ENCODE measurements at places on chromosomes 12 and 14. TPM values are rescaled to one million over a fixed set of nuclear protein-coding genes. Genes with fewer than 3 reads are reported as not detected.

DNA sequence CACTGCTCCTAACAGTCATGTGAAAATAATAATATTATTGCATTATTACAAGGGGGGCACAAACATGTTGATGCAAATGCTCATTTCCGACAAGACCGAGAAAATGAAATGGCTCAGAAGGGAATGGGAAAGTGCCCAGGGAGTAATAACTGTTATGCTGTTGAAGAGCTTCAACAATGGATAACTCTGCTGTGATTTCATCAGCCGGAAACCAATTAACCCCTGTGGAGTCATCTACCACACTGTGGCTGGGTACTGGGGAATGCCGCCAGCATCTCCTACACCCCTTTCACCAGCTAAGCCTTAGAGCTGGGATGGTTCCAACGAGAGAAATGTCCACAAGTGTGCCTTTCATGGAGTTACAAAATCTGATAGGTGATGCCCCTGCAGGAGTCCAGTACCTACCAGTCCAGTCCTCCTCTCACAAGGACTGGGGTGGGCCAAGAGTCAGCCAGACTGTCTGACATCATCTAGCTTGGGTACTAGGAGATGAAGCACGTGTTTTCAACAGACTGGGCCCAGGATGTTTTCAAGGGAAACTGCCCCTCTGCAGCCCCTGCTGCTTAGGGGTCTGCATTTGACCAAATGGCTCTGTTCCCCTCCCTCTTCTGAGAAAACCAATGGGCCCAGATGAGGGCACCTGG is 509.3 kb upstream of the CCDC196 start:
- H3K4me1 ChIP-seq = peaks cover 4% of the 10 kb centered on the region
- H3K36me3 ChIP-seq = no peaks in the 10 kb centered on the region
- no peak overlapping the region for H3K27ac ChIP-seq
- no peak for DNase-seq
- no peak overlapping the region for H3K4me3 ChIP-seq
- H3K27me3 ChIP-seq = no peaks in the 10 kb centered on the region

DNA sequence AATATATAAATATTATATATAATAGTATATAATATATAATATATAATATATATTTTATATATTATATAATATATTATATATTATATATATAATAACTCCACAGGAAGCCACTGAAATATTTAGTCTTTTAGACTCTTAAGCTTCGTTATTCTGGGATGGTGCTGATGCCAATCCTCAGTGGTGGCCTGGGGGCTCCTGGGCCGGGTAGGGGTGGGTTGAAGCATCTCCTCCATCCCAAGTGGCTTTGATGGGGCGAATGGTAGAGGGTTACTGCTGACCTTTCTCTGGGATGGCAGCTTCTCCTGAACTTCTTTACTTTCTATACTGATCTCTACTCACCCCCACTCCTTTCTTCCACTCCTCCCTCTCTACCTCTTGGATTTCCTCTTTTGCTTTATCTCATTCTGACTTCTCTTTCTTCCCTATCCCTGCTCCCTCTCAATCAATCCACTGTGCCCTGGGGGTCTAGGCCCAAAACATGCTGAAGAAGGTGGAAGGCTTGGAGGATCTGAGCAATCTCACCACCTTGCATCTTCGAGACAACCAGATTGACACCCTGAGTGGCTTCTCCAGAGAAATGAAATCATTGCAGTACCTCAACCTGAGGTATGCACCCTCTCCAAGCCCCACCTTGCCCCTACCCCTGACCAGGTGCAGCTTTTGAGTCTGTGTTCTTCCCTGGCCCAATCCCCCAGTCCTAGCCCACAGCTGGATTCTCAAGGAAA is 4.8 kb upstream of the ENO2 start:
- no peaks in the 10 kb centered on the region for H3K36me3 ChIP-seq
- no peak overlapping the region for H3K27ac ChIP-seq
- no peak for DNase-seq
- no peaks in the 10 kb centered on the region for H3K27me3 ChIP-seq
- no peak overlapping the region for H3K4me3 ChIP-seq

- H3K27me3 ChIP-seq = no peaks in the 10 kb centered on the region
- no peak overlapping the region for H3K4me3 ChIP-seq
- H3K4me1 ChIP-seq = no peaks in the 10 kb centered on the region
- DNase-seq = no peak
- peaks cover 56% of the 10 kb centered on the region for H3K36me3 ChIP-seq
- no peak overlapping the region for H3K27ac ChIP-seq
Measured at GRCh38 chr12:104991565-104992128, 5.5 kb downstream of the NOPCHAP1 start.

GRCh38 chr14:48970943-48971342 is 615.2 kb downstream of the RPS29 start:
- H3K27me3 ChIP-seq = no peaks in the 10 kb centered on the region
- no peak overlapping the region for H3K4me3 ChIP-seq
- no peak overlapping the region for H3K27ac ChIP-seq
- H3K36me3 ChIP-seq = no peaks in the 10 kb centered on the region
- DNase-seq = peak; percentile 2

DNA sequence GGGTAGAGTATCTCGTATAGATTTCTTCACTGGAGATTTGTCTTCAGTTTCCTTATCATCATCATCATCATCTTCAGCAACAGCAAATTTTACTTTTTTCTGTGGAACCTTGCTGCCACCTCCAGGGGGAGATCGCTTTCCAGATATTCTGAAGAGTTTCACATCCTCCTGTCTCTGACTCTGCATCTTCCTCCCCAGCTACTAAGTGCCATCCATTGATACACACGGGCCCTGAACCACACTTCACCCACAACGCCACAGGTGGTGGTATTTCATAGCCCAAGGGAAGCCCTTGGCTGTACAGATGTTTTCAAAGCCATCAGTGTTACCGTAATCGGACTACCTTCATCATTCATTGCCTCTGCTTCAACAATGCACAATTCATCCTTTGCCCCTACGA is 82.2 kb downstream of the PPP2R5C start:
- H3K4me1 ChIP-seq = peaks cover 61% of the 10 kb centered on the region
- no peaks in the 10 kb centered on the region for H3K27me3 ChIP-seq
- H3K4me3 ChIP-seq = no peak overlapping the region
- no peak for DNase-seq
- H3K27ac ChIP-seq = peak overlapping the region; percentile 89
- H3K36me3 ChIP-seq = peaks cover 18% of the 10 kb centered on the region

DNA sequence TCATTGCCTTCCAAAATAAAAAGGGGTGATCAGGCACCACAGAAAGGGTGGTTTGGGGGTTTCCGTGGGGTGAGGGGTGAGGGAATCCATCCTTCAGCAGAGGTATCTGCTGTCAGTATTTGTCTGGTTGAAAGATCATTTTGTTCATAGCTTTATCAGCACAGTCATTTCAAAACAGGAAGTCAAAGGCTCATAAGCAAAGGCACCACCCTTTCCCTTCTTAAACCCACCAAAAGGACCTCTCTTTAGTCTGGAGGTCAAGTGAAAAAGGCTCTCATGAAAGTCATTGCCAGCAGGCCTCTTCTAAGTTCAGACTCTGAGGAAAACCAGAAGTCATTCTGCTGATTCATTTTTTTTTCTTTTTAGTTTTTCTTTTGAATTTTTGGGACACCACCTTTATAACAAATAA is 6.2 kb downstream of the CHST11 start:
- no peak for DNase-seq
- peaks cover 14% of the 10 kb centered on the region for H3K4me1 ChIP-seq
- H3K36me3 ChIP-seq = no peaks in the 10 kb centered on the region
- no peak overlapping the region for H3K27ac ChIP-seq

DNA sequence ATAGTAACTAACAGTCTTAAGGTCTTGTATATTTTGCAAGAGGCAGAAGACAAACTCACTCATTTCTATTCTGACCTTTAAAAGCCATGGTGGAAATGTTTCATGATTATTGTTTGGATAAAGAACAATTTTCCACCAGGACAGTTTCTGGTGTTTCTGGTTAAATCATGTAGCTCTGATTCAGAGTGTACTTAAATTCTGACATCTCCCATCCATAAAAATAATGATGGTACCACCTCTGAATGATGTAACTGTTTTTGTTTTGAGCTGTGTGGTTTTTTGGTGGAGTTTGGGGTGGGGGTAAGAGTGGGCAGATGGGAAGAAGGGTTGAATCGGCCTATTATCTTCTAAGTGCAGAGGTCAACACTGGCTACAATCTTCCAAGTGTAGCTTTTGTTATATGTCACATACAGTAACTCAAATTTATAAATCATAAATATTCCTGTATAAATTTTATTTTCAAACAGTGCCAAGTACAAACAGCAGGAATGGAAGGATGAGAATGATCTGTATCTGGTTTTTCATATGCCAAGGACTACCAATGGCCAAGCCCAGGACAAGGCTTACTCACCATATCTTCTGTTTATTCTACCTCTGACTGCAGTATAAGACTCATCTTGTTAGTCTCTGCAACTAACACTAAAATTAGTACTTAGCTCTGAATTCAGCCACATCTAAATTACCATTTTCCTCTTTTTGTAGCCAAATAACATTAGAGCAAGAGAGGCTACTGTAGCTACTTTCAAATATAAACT is 108.7 kb downstream of the BCAT1 start:
- H3K27me3 ChIP-seq = no peaks in the 10 kb centered on the region
- H3K4me1 ChIP-seq = peaks cover 18% of the 10 kb centered on the region
- peaks cover 19% of the 10 kb centered on the region for H3K36me3 ChIP-seq
- no peak overlapping the region for H3K4me3 ChIP-seq
- no peak overlapping the region for H3K27ac ChIP-seq

DNA sequence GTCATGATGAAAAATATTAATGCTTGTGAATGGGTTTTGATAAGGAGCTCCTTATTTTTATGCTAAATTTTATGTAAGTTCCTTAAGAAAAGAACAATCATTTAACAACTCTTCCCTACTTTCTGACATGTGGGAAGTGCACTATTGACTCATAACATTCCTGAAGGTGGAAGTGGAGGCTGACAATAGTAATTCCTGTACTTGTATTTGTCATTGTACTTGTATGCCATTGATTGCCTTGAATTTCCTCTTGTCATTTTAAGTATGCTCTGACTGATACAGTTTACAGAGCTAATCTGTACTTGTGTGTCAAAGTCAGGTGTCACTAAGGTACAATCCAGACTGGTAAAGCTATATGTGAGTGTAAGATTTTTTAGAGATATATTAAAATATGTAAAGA is 440.0 kb downstream of the SLC16A7 start:
- H3K4me1 ChIP-seq = no peaks in the 10 kb centered on the region
- H3K27ac ChIP-seq = no peak overlapping the region
- no peak overlapping the region for H3K4me3 ChIP-seq
- H3K36me3 ChIP-seq = no peaks in the 10 kb centered on the region
- H3K27me3 ChIP-seq = no peaks in the 10 kb centered on the region

GRCh38 chr12:116146386-116146785 is 131.1 kb downstream of the MED13L start:
- H3K27ac ChIP-seq = no peak overlapping the region
- H3K27me3 ChIP-seq = no peaks in the 10 kb centered on the region
- no peak for DNase-seq
- H3K4me1 ChIP-seq = peaks cover 38% of the 10 kb centered on the region
- H3K4me3 ChIP-seq = no peak overlapping the region

GRCh38 chr12:50387487-50387886 is 8.9 kb downstream of the FAM186A start:
- peak overlapping the region; percentile 22 for H3K27ac ChIP-seq
- H3K4me1 ChIP-seq = no peaks in the 10 kb centered on the region
- no peak overlapping the region for H3K4me3 ChIP-seq
- DNase-seq = no peak

- no peak overlapping the region for H3K4me3 ChIP-seq
- no peak for DNase-seq
- H3K27me3 ChIP-seq = no peaks in the 10 kb centered on the region
- H3K36me3 ChIP-seq = no peaks in the 10 kb centered on the region
- peaks cover 9% of the 10 kb centered on the region for H3K4me1 ChIP-seq
Measured at GRCh38 chr14:97185186-97185585, 388.0 kb downstream of the VRK1 start.

DNA sequence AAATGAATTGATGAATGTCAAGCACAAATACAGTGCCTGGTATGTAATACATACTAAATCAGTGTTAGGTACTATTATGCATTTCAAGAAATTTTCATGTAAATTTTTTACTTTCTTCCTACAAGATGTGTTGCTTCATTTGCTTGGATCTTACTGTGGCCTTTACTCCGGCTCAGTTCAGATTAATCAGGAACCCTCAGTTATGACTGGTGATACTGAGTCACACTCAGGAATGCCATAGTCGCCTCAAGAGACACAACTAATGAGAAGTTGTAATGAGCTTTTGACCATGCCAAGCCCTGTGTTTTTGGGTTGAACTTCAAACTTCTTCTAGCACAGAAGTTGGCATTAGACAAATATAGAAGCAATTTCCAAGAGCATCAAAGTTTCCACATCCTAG is 96.0 kb downstream of the TGFB3 start:
- H3K27me3 ChIP-seq = no peaks in the 10 kb centered on the region
- peaks cover 6% of the 10 kb centered on the region for H3K4me1 ChIP-seq
- no peaks in the 10 kb centered on the region for H3K36me3 ChIP-seq
- DNase-seq = no peak

GRCh38 chr12:97404543-97404942 is 58.1 kb upstream of the RMST start:
- no peaks in the 10 kb centered on the region for H3K4me1 ChIP-seq
- H3K4me3 ChIP-seq = no peak overlapping the region
- H3K36me3 ChIP-seq = no peaks in the 10 kb centered on the region
- no peaks in the 10 kb centered on the region for H3K27me3 ChIP-seq

DNA sequence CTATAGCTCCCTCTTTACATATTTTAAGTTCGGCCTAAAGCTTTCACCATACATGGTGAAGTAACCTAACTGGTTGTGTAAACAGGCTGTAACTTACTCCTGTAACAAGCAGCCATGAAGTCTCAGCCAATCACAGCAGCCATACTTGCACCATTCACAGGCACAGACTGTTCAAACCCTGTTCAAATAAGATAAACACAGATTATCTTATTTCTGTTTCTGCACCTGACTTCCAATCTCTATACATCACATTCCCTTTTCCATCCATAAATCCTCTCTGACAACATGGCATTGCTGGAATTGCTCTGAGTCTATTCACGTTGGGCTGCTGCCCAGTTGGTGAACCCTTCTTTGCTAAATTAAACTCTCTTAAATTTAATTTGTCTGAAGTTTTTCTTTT is 34.5 kb upstream of the ARID2 start:
- H3K4me3 ChIP-seq = no peak overlapping the region
- H3K4me1 ChIP-seq = no peaks in the 10 kb centered on the region
- DNase-seq = no peak
- no peaks in the 10 kb centered on the region for H3K27me3 ChIP-seq
- H3K27ac ChIP-seq = no peak overlapping the region

- peaks cover 64% of the 10 kb centered on the region for H3K36me3 ChIP-seq
- no peak overlapping the region for H3K4me3 ChIP-seq
- H3K27ac ChIP-seq = no peak overlapping the region
- peaks cover 4% of the 10 kb centered on the region for H3K4me1 ChIP-seq
- no peak for DNase-seq
- H3K27me3 ChIP-seq = no peaks in the 10 kb centered on the region
Measured at GRCh38 chr12:45933504-45933903, 56.9 kb downstream of the SCAF11 start.

Gene CIT
- polyA plus RNA-seq = 5.7 TPM

Gene INHBC
- polyA plus RNA-seq = 0.10 TPM

Gene GLS2
- polyA plus RNA-seq = 2.1 TPM

Gene CISTR
- polyA plus RNA-seq = not detected

Gene AP4S1
- 1.7 TPM for polyA plus RNA-seq

Gene SERPINA4
- not detected for polyA plus RNA-seq

Gene DACT1
- polyA plus RNA-seq = 4.2 TPM

Gene STAC3
- polyA plus RNA-seq = 0.63 TPM

Gene IL23A
- polyA plus RNA-seq = 0.29 TPM

Gene HSPB8
- 1.2 TPM for polyA plus RNA-seq

Gene SIX4
- 3.3 TPM for polyA plus RNA-seq

Gene ARHGEF40
- 64.2 TPM for polyA plus RNA-seq

Gene KLRB1
- polyA plus RNA-seq = not detected
